ENCODE measurements at places on chromosomes 1 and 21. TPM values are rescaled to one million over a fixed set of nuclear protein-coding genes. Genes with fewer than 3 reads are reported as not detected.

GRCh38 chr1:169571450-169571849 lies 14.8 kb downstream of the F5 start:
- DNase-seq = no peak

GRCh38 chr1:65025794-65026193 lies 59.4 kb upstream of the JAK1 start:
- no peak for DNase-seq

DNA sequence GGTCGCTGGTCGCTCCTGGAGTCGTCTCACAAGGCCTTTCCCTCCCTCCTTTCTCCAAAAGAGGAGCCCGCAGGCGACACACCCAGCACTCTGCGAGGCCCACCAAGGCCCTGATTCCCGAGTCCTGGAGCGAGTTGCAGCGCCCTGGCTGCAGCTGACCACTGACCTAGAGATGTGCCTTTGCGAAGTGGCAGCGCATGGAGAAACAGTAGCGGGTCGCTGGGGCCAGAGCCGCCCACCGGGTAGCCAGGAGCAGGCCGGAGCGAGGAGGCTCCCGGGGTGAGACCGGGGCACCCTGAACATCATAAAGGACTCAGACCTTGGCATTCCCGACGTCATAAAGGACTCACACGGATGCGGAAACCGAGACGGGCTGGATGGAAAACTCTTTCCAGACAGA lies 10.3 kb upstream of the NBPF11 start:
- no peak for DNase-seq

DNA sequence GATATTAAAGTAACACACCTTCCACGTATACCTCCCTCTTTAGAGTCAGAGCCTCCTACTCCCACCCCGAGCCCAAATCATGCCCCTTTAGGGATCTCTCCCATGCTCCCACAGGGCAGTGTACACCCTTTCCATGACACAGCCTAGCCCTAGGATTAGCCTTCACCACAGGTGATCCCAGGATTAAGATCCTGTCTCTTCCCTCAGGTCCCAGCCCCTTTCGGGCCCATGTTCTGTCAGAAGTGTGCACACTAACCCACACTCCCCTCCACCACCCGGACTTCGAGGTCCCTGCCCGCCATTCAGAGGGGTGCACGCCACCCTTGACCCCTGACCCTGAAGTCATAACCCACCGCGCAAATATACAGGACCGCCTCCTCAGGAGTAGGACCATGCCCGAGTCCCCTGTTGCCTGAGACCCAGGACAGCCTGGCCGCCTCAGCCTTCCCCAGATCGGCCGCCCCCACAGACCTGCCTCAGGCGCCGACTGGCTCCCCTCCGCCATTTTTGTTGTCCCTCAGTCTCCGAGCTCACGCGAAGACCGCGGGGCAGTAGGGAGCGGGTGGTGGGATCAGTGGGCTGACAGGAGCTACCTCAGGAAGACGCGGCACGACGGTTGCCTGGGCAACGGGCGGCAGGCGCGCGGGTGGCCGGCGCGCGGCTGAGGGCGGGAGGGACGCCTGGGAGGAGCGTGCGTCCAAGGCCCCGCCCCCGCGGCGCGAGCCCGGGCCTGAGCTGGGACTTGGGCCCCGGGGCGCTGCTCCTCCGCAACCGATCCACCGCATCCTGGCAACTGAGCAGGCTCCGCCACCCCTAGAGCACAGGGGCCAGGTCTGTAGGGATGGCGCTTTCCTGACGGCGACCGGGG lies at the start of gene AGBL4:
Gene AGBL4, minus strand, starts transcription at position 663 of the 868 bp plus-strand sequence.
- DNase-seq = peak; percentile 88

GRCh38 chr1:189524501-189524900 lies 953.2 kb downstream of the BRINP3 start:
- DNase-seq = no peak

GRCh38 chr1:45246760-45247159 lies 40.4 kb upstream of the ZSWIM5 start:
- no peak for DNase-seq

DNA sequence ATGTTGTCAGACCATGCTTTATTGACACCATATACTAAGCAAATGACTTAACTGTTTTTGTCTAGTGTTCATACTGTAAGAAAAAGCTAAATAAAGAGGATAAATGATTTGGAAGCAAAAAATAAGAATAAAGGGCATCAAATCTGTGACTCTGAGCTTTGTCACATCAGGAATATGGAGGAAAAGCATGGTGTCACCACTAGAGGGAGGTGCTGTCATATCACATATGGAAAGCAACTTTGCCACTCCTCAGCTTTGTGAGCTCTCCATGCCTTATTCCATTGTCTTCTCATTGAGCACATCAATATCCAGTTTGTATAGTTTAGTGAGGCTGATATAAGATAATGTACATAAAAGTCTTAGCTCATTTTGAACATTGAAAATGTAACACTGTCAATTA lies 20.8 kb upstream of the GBP1 start:
- peak; percentile 60 for DNase-seq

DNA sequence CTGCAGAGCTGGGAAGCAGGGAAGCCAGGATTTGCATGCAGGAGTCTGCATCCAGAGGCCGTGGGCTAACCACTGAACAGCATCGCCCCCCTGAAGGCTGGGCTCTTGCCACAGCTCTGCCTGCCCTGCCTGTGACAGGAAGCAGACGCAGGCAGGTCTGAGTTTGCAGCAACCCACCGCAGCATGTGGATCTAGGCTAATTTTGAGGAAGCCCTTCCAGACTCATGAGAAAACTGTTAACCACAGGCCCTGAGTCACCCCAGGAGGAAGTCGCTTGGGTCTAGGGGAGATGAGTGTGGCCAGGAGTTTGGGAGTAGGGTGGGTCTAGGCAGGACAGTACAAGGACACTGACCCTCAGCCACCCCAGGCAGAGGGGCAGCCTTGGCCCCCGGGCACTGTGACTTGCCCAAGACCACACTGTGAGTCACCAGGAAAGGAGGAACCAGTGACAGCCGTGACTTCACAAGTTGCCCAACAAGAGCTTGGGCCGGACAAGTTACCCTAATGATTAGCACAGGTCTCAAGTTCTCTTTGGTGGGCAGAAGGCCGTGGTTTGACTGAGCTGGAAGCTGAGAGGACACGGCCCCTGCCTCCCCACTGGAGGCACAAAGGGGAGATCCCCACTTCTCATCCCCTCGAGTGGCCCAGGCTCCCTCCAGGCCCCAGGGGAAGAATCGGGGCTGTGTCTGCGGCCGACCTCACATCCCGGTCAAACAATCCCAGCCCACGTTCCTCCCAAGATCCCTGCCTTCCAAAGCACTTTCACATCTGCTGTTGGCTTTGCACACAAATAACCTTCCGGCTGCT lies 826 bp downstream of the LAPTM5 start:
- DNase-seq = no peak

DNA sequence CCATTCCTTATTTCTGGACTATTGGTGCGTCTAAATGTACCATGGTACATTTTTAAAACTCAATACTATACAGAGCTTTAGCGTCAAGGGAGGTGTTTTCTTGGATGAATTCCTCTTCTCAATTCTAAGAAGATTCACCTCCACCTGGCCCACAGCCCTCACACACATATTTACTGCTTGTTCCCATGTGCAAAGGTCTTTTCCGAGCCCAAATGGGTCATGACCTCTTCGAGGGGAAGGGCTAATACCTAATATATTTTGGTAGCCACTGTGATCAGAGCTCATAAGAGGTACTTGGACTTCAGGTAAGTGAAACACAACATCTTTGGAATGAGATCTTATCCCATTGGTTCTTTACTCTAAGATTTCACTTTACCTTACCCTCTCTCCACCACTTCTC lies 205.9 kb downstream of the SDCCAG8 start:
- no peak for DNase-seq

DNA sequence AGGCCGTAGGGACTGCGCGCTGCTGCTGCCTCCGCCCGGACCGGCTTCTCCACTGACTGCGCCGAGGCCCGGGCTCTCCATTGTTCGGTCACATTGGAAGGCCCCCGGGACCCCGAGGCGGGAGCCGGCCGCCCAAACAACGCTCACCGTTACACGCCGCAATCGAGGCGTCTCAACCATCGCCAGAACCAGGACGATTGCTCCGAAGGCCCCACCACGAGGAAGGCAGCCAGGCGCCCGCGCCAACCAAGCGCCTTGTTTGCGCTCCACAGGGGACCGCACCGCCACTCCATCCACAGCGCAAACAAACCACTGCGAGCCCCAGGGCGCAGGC lies 595 bp downstream of the GLUL start:
- no peak for DNase-seq

- no peak for DNase-seq
Observed at GRCh38 chr21:42725416-42725930, 72.1 kb downstream of the PDE9A start.

- no peak for DNase-seq
Observed at GRCh38 chr1:235775246-235775860, 91.4 kb downstream of the LYST start.

DNA sequence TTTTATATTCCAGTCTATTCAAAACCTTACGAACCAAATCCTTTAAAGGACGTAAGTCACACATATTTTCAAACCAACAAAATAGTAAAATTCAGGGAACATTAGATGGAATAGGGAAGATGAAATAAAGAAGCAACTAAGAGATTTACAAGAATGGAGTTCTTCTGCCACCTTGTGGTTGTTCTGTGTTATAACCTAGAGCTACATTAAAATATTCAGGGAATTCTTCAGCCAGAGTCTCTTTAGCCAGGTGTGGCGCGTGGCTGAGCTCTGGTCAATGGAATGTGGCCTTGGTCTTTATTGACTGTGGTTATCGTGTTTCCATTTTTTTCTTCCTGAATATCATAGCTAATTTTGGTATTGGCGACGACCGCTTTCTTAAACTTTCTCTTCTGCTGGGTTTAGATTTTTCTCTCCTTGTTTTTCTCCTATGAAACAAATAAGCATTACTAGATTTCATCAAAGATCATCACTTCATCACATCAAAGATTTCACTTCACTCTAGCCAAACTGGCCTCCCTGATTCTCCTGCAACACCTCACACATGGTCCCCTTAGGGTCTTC lies 221.3 kb downstream of the MRPL39 start:
- no peak for DNase-seq

DNA sequence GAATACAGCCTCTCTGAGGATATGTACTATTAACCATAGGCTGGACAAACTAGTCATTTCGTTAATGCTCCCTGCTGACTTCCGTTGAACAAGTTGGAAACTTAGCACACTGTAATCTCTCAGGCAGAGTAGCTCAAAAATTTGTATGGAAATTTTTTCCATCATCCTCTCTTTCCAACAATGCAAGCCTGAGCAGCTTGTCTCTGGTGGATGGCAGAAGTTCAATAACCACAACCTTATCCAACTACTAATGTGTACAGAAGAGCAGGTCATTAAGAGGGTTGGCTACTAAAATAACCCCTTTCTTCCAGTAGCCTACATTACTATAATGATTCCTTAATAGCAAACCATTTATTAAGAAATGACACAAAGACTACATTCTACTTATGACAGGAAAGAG lies 262.3 kb downstream of the NFIA start:
- DNase-seq = no peak

GRCh38 chr1:59666106-59666505 lies 148.6 kb upstream of the HOOK1 start:
- no peak for DNase-seq

DNA sequence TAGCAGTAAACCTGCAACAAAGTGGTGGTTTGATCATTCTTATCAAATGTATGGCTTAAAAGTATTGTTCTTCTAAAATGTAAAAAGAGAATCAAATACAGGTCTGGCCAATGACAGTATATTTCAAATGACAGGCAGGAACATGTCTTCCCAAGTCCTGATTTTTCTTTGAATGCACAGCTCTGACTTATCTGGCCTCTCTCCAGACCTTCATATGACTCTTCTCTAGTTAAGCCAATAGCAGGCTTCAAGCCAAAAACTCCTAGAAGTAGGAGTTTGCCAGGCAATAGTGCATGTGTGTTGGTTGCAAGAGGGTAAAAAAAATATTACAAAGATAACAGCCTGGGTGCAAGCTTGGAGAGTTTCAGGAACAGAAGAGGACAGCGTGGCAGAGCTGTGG lies 345.5 kb downstream of the SMYD3 start:
- no peak for DNase-seq

GRCh38 chr1:117570988-117571409 lies 34.8 kb upstream of the TENT5C start:
- peak; percentile 58 for DNase-seq

DNA sequence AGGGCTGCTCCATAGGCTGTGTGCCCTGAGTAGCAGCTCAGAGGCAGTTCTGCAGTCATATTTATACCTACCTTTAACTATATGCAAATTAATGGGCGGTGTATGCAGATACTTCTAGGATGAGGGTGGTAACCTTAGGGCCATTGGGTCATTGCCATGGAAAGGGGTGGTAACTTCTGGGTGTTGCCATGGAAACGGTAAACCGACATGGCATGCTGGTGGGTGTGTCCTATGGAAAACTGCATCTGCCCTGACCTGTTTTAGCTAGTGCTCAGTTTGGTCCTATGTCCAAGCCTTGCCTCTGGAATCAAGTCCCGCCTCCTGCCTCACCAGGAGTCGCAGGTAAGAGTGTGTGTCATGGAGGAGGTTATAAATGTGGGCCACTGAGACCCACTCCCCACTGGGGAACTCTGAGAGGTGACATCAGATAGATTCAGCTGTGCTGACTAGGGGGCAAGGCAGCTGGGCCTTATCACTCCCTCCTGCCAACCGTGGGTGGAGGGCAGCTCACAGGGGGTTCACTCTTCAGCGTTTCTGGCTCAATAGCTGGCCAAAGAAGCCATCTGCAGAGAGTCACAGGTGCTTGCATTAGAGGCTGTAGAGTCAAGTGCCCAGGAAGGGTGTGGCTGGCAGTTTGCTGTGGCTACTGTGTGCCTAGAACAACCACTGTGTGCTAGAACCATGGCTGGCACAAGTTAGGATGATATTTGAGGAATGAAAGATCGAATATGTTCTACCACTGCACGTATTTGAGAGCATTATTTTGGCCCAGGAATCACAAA lies 19.0 kb downstream of the BACE2 start:
- no peak for DNase-seq

- no peak for DNase-seq
Observed at GRCh38 chr21:41684381-41685245, 82.2 kb downstream of the RIPK4 start.

Gene FABP3
- 71.0 TPM for total RNA-seq

Gene LRRN2
- total RNA-seq = 7.1 TPM

Gene SLC41A1
- 29.4 TPM for total RNA-seq

Gene LMOD1
- total RNA-seq = 20.8 TPM

Gene YBEY
- total RNA-seq = 12.6 TPM

Gene TNFRSF1B
- total RNA-seq = 33.0 TPM

Gene JAK1
- total RNA-seq = 145 TPM

Gene HSPB7
- 4.2 TPM for total RNA-seq

Gene ACTA1
- total RNA-seq = 1.2 TPM

Gene PGBD5
- total RNA-seq = 2.3 TPM

Gene SLC45A3
- total RNA-seq = 6.3 TPM

Gene CCDC18
- total RNA-seq = 4.1 TPM

All from left lung (tissue), 14 donors.